ENCODE measurements at places on chromosomes 6 and 20. TPM values are rescaled to one million over a fixed set of nuclear protein-coding genes. Genes with fewer than 3 reads are reported as not detected.

OR2H2 gene
- not detected for total RNA-seq

ANKRD66 gene
- not detected for total RNA-seq

CLPSL1 gene
- total RNA-seq: not detected

ACSS1 gene
- total RNA-seq: 39.1 TPM

LRP11 gene
- total RNA-seq: 40.0 TPM

FAM209B gene
- not detected for total RNA-seq

CDH4 gene
- 1.2 TPM for total RNA-seq

BEND6 gene
- 4.2 TPM for total RNA-seq

PTCRA gene
- total RNA-seq: not detected

GRCh38 chr6:29737707-29738630, 14.7 kb downstream of the HLA-F start:
- DNase-seq: peak; percentile 68

DNA sequence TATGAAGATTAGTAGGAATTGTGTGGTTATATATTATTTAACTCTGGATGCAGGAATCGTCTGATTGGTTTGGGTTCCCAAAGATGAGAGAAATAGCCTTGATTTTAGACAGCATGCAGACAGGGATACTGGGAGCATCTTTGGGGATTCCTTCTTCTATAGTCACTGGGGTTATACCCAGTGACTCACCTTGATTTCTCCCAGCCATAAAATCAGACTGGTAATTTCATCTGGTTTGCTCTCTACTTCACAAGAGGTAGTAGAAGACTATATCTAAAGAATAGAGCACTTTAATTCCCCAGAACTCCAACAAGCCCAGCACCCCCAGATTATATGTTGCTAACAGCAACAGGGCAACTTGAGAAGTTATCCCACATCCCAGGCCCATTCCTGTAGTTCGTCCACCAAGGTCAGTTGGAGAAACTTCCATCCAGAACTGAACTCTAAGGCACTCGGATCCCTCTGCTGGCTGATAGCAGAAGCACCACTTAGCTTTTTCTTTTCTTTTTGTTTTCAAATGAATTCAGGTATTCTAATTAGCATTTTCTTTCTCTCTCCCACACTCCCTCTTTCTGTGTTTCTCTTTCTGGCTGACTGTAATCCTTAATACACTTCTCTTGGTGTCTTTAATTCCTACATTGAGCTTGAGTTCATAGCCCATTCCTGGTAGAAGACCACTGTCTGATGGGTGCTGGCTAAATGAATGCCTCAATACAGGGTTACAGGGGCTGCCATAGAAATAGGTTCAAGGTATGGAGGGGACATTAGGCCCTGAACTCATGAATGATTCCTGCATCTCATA, 20.4 kb upstream of the EFHC1 start:
- DNase-seq: no peak

DNA sequence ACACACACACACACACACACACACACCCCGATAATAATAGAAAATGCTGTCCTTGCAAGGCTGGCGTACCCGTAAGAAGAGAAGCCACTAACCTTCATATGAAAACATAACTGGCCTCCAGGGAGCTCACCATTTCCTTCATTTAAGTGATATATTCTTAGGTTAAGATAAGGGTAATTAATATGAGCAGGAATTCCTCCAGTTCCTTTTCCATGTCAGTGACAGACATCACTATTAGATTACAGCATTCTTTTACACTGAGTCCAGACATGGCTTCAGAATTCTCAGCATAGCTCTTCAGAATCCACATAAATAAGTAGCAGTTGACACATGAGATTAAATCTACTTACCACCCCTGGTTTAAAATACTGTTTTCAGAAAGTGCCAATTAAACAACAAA, 121.9 kb downstream of the SIM1 start:
- no peak for DNase-seq

GRCh38 chr6:161029195-161029809, 37.7 kb downstream of the MAP3K4 start:
- no peak for DNase-seq

GRCh38 chr6:129844118-129844891, 16.8 kb downstream of the TMEM244 start:
- DNase-seq: no peak

DNA sequence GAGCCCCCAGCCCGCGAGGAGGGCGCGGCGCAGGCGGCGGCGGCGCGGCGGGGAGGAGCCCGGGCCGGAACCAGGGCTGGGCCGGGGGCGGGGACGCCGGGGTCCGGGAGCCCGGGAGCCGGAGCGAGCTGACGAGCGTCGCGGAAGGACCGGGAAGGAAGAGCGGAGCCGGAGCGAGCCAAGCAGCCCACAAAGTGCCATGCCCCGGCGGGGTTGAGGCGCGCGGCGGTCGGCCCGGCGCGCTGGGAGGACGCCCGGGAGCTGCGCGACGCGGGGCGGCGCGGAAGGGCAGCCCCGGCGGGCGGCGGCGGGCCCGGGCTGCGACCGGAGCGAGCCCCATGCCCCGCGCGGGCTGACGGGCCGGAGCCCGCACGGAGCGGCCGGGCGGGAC, 289 bp downstream of the FOXP4 start:
- DNase-seq: no peak

GRCh38 chr6:90135667-90136066, 161.0 kb downstream of the BACH2 start:
- no peak for DNase-seq

DNA sequence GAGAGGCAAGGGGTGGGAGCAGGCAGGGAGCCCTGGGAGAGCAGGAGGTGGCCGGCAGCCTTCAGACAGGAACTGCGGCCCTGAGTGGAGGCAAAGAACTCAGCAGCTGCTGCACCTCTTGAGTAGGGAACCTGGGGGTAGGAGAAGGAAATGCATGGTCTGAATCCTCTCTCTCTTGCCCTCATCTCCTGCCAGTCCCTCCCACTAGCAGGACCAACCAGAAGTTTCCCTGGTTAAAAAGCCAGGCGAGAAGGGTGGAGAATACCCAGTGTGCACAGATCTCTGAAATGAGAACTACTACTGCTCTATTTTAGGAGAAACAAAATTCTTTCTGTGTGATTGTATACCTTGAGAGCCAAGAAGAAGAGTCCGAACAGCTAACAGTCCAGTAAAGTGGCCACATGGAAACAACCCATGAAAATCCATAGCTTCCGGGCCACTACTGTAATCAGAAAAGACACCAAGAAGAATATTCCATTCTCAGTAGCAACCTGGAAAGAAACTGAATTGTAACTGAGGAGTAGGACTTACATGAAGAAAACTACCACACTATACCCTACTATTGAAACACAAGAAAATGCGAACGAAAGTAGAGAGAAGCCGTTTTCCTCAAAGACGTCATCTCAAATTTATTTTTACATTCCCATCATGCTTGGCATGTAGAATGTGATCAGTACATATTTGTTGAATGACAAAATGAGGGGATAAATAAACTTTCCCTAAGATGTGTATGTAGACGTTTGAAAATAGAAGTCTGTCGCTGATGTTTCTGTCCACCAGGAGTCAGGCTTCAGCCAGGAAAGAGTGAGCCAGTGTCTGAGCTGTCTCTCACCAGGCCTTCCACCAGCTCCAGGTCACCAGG, 25.6 kb downstream of the WRNIP1 start:
- peak; percentile 41 for DNase-seq

- DNase-seq: no peak
Observed at GRCh38 chr6:140921366-140922226, 1211.1 kb upstream of the GJE1 start.

GRCh38 chr20:48705240-48706115, 122.3 kb downstream of the PREX1 start:
- no peak for DNase-seq

GRCh38 chr6:28634761-28635546, 109.3 kb downstream of the GPX5 start:
- DNase-seq: no peak

- no peak for DNase-seq
Observed at GRCh38 chr20:35312318-35312717, 20.1 kb upstream of the FAM83C start.

GRCh38 chr6:80969439-80969838, 783.0 kb downstream of the TENT5A start:
- DNase-seq: no peak

GRCh38 chr6:156545931-156546330, 231.2 kb upstream of the ARID1B start:
- no peak for DNase-seq

- DNase-seq: no peak
Observed at GRCh38 chr20:22315771-22316170, 268.6 kb downstream of the FOXA2 start.

GRCh38 chr20:25672659-25673235, 23.9 kb downstream of the ZNF337 start:
- DNase-seq: no peak

- DNase-seq: no peak
Observed at GRCh38 chr20:51574248-51575033, 31.9 kb upstream of the NFATC2 start.

DNA sequence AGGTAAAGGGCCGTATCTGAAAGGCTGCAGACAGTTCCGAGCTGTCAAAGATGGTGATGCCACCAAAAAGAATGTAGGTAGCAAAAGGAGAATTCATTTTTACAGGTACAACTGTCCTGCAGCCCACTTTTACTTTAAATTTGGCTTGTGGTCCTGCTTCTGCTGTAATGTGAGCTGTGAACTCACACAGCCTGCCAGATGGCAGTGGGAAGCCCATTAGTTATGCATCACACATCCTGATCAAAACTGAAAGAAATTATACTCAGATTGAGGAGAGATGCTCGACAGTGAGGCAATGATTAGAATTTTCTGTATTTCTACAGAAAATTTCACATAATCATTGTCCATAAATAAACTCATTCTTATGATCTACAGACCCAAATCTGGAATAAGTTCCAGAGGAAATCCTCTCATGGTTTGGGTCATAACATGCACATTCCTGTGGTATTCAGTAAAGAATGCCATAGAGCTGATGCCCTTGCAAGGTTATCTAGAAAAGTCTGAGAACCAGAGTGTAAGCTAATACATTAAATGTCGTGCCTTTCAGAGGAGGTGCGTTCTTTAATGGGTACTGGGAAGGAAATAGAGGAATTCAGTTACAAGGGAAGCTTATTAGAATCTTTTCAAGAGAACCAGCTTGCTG, 23.9 kb upstream of the E2F3 start:
- DNase-seq: no peak
